ENCODE measurements at places on chromosomes 2 and 18.

DNA sequence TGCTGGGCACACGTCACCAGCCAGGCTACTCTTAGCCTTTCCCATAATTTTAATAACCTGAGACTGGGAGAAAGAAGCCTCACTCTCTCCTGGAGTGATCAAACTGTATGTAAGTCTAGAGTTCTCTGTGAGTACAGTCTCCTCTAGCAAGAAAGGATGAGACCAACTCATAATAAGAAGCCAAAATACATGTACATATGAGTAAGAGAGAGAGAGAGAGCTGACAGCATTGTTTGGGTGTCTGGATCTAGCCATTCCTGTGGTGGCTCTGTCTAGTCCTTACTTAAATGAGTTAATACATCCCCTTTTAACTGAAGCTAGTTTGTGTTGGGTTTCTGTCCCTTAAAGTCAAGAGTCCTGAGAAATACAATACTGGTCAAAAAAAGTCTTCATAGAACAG lies 26.0 kb upstream of the ANXA4 start:
- no peak for DNase-seq

GRCh38 chr2:131168538-131168937 lies 40.8 kb upstream of the POTEE start:
- DNase-seq: no peak

DNA sequence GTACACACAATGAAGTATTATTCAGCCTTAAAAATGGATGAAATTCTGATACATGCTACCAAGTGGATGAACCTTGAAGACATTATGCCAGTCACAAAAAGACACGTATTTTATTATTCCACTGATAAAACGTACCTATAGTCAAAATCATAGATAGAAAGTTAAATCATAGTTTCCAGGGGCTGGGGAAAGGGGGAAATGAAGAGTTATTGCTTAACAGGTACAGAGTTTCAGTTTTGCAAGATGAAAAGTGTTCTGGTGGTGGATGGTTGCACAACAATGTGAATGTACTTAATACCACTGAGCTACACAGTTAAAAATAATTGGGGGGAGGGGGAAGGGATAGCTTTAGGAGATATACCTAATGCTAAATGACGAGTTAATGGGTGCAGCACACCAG lies 279.0 kb upstream of the STON1 start:
- DNase-seq: no peak

DNA sequence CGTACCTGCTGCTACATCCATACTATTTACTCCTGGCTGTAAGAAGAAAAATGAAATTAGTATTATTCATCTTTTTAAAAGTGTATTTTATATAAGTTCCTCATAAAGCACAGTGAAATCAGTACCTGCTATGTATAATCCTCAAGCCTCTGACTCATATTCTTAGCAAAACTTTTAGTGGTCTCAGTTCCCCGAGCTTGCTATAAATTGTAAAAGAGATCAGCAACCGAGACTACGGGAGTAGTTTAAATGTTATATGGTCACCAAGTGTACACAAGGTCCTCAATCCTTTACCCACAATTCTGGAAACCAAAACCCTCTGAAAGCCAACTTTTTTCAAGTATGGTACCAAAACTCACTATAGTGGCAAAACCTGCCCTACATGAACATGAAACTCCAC lies 24.2 kb downstream of the PRPF40A start:
- DNase-seq: no peak

GRCh38 chr18:7290077-7290476 lies 59.2 kb downstream of the LRRC30 start:
- DNase-seq: no peak

DNA sequence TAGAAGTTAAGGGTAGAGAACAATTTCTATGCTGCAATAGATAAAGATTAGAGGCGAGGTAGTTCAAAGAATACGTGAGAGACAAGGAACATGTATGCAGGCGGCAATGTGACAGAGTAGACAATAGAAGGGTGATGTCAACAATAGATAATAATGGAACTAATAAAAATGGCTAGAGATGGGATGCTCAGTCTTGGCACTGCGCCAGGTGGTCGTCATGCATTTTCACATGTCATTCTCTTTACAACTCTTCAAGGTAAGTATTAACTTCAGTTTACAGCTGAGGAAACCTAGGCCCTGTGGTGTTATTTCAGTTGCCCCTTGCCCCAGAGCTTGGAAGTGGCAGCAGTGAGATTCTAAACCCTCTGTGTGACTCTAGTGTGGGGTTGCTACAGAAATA lies 890.7 kb upstream of the CELF4 start:
- no peak for DNase-seq

DNA sequence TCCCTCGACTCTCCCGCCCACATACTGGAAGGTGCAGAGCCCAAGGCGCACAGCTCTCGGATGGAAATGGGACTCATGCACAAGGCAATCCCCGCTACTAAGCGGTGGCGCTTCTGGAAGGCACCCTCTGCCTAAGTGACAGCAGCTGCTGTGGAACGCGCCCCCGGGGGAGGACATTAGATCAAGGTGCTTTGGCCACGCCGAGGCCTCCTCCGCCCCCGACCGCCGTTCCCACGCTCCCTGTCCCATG lies 202 bp downstream of the MCEE start:
- no peak for DNase-seq

DNA sequence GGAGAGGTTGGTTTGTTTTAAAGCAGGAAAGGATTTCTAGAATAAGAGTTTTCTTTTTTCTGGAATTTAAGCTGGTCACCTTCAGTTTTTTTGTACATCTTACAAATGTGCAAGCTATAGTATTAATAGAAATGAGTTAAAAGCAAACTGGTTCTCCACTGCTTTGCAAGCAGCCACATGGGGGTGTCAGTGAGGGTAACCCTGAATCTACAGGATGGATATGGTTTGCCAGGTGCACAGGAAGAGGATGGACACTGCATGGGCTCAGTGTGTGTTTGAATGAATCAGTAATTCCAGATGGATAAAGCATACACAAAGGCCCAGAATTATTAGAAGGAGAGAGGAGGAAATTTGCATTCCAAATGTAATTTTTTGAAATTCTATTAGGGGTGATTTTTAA lies 89.0 kb downstream of the MAPRE2 start:
- no peak for DNase-seq

DNA sequence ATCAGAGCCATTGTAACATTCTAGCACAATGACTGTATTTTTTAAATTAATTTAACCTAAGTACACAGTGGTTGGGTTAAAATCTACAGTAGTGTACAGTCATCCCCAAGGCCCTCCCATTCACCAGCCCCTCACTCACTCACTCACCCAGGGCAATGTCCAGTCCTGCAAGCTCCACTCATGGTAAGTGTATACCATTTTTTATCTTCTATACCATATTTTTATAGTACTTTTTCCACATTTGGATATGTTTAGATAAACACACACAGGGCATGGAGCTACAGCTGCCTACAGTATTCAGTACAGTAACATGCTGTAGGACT lies 72.1 kb downstream of the COPS8 start:
- DNase-seq: no peak

- DNase-seq: no peak
Measured at GRCh38 chr2:134758633-134759032, 39.8 kb upstream of the TMEM163 start.

DNA sequence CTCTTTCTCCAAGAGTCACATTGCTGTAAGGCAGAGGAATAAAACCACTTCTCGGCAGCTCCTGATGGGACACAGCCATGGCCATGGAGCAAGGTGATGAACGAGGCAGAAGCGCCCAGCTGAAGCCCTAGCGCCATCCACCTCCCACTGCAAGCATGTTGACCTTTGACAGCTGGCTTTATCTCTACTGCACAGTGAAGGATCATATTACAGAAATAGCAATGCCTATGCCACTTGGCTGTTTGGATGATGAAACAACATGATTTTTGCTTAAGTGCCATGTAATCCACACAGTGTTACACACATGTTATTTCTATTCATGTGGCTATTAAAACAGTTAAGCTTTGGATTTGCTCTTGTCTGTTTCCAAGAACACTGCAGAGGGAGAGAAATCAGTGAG lies 167.7 kb downstream of the VAPA start:
- DNase-seq: no peak

Data from activated CD4-positive, alpha-beta T cell treated with anti-CD3 and anti-CD28 coated beads for 4 hours (primary cell).